ENCODE measurements at places on chromosomes 16 and 17. TPM values are rescaled to one million over a fixed set of nuclear protein-coding genes. Genes with fewer than 3 reads are reported as not detected.

- no peaks in the 10 kb centered on the region for H3K27me3 ChIP-seq
- H3K4me1 ChIP-seq: no peaks in the 10 kb centered on the region
- DNase-seq: no peak
These were observed 12.9 kb upstream of the MYH4 start for GRCh38 chr17:10482252-10482651.

DNA sequence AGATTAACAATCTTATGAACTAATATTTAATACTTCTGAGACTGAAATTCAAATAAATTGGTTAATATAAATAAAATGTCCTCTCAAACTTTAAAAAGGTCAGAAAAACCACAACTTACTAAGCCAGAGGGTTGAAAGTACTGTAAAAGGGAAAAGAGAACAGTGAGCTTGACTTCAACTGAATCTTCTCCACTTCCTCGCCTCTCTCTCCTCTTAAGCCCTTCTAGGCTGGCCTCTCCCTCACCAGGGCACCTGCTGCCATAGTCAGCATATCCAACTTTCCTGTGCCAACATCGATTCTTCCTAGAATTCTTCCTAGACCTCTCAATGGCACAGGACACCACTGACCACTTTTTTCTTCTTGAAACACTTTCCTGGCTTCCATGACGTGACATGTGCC lies 19.4 kb downstream of the GNA13 start:
- no peaks in the 10 kb centered on the region for H3K36me3 ChIP-seq
- H3K27me3 ChIP-seq: no peaks in the 10 kb centered on the region
- H3K4me1 ChIP-seq: peaks cover 87% of the 10 kb centered on the region
- DNase-seq: no peak

DNA sequence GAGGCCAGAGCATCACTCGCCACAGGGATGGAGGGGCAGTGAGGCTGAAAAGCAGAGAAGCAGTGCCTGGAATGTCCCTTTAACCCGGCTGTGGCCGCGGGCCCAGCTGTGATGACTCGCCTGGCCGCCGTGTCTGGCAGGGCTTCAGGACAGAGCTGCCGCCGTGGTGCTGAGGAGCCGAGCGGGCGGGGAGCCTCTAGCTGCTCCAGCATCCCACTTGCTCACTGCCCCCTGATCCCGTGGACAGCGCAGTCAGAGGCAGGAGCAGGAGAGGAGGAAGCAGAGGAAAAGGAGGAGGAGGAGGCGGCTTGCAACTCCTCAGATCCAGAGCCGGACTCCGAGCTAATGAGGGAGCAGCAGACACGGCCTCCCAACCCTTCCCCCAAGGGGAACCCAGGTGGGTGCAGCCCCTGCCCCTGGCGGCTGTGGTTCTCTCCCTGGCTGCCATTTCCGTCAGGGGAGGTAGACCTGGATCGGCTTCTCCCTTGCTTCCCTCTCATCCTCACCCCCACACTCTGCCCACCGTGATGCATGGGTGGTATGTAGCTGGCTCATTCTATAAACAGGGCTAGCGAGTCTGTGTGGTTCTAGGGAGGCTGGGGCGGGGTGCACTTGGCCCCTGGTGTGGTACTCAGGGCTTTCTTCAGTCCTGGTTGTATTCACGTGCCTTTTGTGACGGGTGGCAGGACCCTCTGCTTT lies 165.7 kb downstream of the CMIP start:
- H3K4me1 ChIP-seq: peaks cover 2% of the 10 kb centered on the region
- H3K4me3 ChIP-seq: no peak overlapping the region
- no peak overlapping the region for H3K27ac ChIP-seq
- no peaks in the 10 kb centered on the region for H3K36me3 ChIP-seq

DNA sequence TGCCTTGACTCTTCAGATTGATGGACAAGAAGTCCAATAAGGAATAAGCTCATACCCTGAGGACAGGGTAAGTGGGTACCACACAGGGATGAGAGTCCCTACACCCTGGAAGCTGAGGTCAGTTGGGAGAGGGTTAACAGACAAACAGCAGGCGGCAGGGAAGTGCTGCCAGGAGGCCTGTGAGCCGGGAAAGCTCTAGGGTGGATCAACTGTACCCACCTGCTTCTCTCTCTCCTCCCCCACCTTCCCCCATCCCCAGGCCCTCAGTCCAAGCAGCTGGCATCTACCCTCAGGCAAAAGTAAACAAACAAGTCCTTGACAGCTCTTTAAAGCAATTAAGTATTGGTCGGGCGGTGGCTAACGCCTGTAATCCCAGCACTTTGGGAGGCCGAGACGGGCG lies 20.7 kb upstream of the MYLK3 start:
- H3K27me3 ChIP-seq: no peaks in the 10 kb centered on the region
- no peak overlapping the region for H3K27ac ChIP-seq
- H3K4me1 ChIP-seq: no peaks in the 10 kb centered on the region
- DNase-seq: no peak

DNA sequence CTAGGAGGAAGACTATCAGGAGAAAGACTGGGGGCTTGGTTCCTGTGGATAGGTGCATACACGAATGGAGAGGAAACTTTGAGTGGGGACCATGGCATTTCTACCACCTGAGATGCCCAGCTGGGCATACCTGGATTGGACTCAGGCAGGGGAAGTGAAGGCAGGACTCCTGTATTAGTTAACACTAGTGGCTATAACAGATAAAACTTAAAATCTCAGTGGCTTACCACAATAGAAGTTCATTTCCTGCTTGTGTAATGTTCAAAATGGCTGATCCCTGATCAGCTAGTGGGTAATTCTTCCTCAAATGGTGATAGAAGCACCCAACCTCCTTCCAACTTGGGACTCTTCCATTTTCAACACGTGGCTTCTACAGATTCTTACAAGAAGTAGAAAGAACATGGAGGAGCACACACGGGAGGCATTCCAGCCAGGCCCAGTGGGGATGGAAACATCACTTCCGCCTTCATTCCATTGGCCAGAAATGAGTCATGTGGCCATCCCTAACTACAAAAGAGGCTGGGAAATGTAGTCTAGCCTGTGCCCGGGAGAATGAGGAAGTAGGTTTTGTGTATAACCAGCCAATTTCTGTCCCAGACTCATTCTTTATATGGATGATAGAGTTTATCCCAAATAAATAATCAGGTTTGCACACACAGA lies 112.1 kb downstream of the UTP18 start:
- H3K27me3 ChIP-seq: no peaks in the 10 kb centered on the region
- H3K4me3 ChIP-seq: no peak overlapping the region
- no peak overlapping the region for H3K27ac ChIP-seq
- no peaks in the 10 kb centered on the region for H3K36me3 ChIP-seq
- DNase-seq: no peak
- H3K4me1 ChIP-seq: peaks cover 11% of the 10 kb centered on the region

DNA sequence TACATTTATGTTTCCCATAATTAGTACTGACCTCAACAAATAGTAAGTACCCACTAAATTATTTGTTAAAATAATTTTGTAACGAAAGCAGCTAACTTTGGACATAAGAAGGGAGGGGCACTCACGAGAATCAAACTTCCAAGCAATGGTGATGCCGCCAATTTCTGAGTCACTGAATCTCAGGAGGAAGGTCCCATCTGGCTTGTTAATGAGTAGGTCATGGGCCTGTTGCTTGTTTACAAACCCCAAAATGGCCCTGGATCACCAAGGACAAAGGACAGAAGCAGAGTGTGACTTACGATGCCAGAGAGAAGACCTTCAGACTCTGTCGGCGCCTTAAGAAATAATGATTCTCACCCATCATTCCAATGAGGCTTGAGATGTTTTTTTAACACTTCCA lies 15.8 kb upstream of the GHDC start:
- H3K36me3 ChIP-seq: peaks cover 64% of the 10 kb centered on the region
- H3K4me3 ChIP-seq: no peak overlapping the region
- H3K27me3 ChIP-seq: no peaks in the 10 kb centered on the region
- DNase-seq: no peak
- H3K4me1 ChIP-seq: no peaks in the 10 kb centered on the region

DNA sequence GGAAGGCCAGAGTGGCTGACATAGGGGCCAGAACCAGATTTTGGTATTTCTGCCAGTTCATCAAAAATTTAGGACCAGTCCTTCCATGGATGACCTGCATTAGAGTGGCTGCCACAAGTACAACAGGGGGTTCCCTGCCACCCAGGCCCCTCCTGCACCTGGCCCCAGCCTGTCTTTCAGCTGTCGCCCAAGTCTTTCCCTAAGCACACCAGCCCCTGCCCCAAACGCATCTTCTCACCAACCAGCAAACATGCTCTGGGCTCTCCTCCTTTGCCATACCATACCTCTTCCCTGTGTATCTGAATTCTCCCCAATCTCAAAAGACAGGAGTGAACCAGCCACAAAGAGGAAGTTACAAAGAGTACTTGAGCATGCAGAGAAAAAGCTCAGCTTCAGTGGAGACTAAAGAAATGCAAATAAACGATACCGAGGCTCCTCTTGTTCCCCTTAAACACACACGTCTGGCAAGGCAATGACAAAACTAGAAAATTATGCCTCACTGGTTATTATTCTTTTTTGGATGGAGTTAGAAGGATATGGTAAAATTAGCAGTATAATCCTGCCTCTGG lies 130.6 kb downstream of the DYNLRB2 start:
- no peak overlapping the region for H3K27ac ChIP-seq
- H3K36me3 ChIP-seq: no peaks in the 10 kb centered on the region
- no peaks in the 10 kb centered on the region for H3K27me3 ChIP-seq
- H3K4me1 ChIP-seq: no peaks in the 10 kb centered on the region

DNA sequence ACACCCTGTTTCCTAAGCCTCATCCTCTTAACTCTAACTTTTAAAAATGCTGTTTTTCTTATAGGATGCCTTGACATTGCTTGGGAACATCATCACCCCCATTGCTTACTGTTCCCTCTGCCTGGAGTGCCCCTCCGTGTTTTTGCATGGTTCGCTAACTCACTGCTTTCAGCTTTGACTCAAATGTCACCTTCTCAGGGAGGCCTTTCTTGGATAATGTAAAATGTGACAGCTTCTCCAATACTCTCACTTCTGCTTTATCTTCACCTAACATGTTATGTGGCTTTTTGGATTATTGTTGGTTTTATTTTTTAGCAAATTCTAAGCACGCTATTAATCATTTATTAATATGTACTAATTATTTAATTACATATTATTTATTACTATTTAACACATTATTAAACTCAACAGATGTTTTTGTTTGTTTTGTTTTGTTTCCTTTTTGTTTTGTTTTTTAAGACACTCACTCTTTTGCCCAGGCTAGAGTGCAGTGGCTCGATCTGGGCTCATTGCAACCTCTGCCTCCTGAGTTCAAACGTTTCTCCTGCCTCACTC lies 3.8 kb downstream of the CRYM start:
- no peak for DNase-seq
- H3K36me3 ChIP-seq: no peaks in the 10 kb centered on the region
- no peak overlapping the region for H3K4me3 ChIP-seq
- H3K4me1 ChIP-seq: no peaks in the 10 kb centered on the region

SULT1A1 gene
- 13.2 TPM for total RNA-seq

INPP5K gene
- 73.6 TPM for total RNA-seq

C1QTNF8 gene
- total RNA-seq: not detected

CX3CL1 gene
- not detected for total RNA-seq

TRIM65 gene
- 36.5 TPM for total RNA-seq

KIAA0753 gene
- 15.6 TPM for total RNA-seq

TMEM235 gene
- not detected for total RNA-seq

TNP2 gene
- total RNA-seq: not detected

HCRT gene
- not detected for total RNA-seq
